HS-5 (cell line): ENCODE measurements at places on chromosomes 5 and 9.

- DNase-seq: no peak
Observed at GRCh38 chr9:114452219-114453165, 52.8 kb downstream of the WHRN start.

- DNase-seq: no peak
Observed at GRCh38 chr5:131266370-131267060, 2.7 kb downstream of the CDC42SE2 start.

DNA sequence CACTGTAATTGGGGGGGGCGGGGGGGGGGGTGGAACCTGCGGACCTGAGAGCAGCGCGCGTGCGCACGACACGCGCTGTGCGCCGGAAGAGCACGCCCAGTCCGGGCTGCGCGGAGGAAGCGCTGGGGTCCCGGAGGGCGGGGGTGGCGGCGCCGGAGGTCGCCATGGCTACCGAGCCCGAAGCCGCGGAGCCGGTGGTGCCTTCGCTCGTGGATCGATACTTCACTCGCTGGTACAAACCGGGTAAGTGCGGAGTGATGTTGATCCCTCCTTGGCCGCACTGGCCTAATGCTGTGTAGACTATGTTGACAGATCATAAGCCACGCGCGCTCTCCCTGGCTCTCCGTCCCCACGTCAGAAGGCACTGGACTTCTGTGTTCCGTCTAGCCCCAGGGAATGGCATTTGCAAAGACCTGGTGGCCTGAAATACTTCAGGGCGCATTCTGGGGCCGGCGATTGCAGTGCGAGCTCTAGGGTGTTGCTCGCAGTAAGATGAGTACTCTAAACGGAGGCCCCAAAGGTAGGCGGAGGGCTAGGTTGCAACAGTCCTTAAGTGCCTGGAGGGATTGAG, at the start of gene ABITRAM:
Gene ABITRAM, plus strand, starts transcription at position 78 of the 571 bp plus-strand sequence. Its CDS starts 87 bp downstream, at position 165.
- peak; percentile 45 for DNase-seq

- DNase-seq: peak; percentile 83
Observed at GRCh38 chr9:99445371-99445891, 223.3 kb downstream of the SEC61B start.

GRCh38 chr9:15244001-15244441, 63.0 kb downstream of the TTC39B start:
- no peak for DNase-seq

GRCh38 chr5:119309326-119309725, 46.5 kb upstream of the TNFAIP8 start:
- no peak for DNase-seq

DNA sequence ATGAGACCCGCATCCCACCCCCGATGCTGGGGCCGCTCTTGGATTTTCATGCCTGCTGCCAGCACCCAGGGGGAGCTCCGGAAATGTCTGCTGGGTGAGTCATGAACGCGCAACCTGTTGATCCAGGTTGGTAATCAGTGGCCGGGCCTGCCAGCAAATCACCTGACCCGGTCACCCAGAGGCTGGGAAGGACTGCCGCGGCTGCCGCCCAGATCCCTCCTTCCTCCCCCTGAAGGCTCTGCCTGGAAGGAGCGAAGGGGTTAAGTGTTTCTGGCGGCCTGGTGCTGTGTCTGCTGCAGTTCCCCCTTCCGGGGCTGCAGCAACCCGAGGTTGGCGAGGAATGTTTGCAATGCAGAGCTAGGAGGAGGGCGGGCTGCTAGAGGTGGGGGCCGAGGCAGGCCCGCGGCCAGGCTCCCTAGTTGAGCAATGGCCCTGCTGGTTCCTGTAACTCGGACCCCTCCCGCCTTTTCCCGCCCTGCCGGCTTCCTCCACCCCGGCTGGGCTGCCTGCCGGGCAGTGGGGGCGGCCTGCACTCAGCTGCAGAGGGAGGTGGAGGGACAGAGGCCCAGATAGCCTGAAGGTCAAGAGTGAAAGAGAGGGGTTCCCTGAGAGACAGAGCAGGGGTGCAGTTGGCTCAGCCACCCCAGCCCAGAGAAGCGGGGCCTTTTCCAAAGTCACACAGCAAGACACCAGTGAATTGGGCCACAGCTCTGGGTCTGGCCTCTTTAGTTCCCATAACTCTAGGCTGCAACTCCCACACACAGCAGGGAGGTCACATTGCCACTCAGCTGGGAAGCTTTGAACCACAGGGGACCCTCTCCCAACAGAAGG, 156.3 kb upstream of the IER5L start:
- peak; percentile 71 for DNase-seq

DNA sequence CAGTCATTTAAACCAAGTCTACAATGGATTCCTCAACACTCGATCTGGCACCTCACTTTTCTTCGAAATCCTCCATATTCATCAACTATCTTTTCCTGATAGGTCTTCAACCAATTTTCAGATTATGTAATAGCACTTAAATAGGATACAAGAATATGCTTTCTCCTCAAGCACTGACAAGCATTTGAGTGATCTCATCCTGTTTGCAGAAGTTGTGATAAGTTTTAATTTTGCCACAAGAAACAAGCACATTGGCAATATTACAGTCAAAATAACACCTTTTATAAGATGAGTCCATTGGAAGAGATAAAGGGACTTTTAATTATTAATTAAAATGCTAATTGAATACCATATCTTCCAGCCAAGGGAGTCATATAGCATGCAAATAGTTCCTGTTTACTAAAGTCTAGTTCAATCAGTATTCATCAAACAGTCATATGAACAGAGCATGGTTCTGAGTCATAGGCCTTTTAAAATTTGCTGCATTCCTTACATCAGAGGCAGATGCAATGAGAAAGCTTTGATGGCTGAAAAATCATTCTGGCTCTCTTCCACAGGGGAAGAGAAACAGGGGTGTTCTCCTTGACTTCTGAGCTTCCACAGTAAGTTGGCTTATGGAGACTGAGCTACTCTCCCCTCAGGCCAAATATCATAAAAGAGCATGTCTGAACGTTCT, 32.7 kb upstream of the ZCCHC9 start:
- DNase-seq: peak; percentile 68

- no peak for DNase-seq
Observed at GRCh38 chr5:7659420-7659819, 191.5 kb downstream of the CFAP90 start.

DNA sequence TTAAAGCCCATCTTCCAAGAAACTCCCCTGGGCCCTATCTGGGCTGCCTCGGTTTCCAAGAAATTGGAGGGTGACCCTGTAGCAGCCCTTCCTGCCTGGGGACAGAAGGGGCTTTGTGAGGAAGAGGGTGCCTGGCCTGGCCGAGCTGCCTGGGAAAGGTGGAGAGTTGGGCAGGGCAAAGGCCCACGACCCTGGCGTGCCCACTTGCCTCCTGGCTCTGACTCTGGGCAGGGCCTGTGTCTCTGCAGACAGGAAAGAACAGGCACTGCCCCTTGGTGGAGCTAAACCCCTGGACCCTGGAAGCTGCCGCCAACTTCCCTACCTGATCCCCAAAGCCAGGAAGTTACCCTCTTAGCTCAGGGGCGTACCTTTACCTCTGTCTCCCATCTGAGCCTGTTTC, 149.3 kb downstream of the RGS3 start:
- no peak for DNase-seq

DNA sequence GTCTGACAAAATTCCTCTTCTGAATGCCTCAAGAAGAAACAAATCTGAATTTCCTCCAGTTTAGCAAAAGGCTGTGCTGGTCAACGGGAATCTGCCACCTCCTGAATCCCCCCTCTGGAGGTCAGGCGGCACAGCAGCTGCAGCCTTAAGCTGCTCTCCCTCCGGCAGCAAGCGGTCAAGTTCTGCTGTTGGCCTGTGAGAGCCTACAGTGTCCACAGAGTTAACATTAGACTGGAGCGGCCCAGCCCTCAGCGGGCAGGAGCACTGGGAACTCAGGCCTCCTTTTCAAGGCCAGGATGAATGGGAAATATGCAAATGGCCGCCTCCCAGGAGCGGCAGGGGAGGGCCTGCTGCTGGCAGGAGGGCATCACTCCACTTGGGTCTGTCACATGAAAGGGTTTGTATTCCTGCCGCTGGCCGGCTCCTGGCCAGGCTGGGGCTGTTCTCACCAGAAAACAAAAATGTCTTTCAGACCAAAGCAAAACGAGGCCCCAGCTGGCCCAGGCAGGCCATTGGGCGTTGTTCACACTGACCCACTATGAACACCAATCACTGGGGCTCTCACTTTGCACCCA, 8.2 kb downstream of the ACSL6 start:
- no peak for DNase-seq

DNA sequence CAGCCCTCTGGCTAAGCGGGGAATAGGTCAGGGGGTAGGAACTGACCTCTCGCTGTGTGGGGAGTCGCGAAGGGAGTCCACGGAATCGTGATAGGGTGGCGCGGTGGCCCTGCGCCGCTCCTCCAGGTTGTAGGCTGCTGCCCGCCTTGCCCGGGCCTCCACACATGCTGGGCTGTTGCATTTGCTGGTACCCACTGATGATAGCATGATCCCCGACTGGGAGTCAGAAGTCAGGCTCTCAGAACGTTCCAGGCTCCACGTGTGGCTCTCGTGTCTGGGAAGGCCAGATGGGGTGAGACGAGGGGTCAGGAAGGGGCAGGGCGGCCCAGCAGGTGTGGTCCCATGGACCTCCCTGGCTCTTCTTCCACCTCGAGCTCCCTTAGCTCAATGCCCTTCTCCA, 56.0 kb downstream of the PSD2 start:
- DNase-seq: no peak

DNA sequence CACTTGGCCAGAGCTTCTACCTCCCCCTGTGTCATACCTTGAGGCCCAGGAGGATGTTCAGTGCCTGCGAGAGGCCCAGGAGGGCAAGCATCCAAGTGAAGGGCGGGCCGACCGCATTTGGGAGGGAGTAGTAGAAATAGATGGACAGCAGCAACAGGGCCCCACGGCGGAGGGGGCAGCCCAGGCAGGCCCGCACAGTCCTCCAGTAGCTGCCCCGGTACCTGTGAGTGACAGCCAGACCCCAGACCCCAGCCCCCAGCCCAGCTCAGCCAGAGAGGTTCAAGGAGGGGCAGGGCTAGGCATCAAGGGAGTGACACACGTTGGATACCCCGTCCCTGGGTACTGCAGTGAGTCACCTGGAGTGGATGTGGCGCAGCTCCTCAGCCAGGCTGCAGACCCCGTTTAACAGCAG, 1.4 kb downstream of the STING1 start:
- no peak for DNase-seq

GRCh38 chr9:18829873-18830272, 203.1 kb downstream of the SAXO1 start:
- DNase-seq: no peak

DNA sequence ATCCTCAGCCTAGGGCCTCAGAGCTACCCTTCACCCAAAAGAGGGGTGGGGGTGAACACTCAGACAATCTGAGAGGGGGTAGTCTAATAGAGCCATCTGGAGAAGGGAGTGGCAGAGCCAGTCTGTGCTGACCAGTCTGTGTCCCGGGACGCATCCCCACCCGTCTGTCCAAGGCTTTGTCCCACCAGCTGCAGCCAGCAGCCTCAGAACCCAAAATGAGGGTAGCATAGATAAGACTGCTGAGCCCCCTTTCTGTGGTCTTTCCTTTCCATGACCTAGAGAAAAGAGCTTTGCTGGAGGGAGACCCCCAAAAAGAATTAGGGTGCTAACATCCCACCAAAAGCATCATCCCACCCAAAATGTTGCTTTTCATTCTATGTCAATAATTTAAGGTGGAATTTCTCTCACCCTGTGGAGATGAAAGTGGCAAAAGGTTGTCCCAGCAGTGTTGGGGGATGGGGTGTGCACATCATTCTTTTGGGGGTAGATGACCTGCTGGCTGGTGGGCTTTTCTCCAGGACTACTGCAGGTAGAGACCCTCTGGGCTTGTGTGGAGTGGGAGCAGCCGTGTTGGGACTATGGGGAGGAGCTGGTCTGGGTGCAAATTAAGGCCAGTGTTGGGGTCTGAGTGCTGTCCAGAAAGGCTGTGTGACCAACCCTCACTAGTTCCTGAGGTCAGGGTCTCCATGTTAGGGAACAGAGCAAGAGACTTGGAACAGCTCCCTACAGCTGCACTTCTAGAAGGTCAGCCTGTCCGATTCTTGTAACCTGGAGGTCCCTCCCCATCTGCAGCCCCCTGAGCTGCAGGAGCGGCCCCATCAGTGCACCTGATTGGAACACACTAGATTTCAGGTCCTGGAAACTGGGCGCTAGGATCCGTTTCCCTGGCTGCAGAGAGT, 19.9 kb downstream of the URM1 start:
- no peak for DNase-seq

GRCh38 chr9:35691757-35692301, 2.1 kb upstream of the TPM2 start:
- no peak for DNase-seq

GRCh38 chr5:94308442-94308841, 310.0 kb downstream of the KIAA0825 start:
- DNase-seq: no peak

GRCh38 chr9:115285836-115286235, 167.9 kb upstream of the TNC start:
- DNase-seq: no peak

DNA sequence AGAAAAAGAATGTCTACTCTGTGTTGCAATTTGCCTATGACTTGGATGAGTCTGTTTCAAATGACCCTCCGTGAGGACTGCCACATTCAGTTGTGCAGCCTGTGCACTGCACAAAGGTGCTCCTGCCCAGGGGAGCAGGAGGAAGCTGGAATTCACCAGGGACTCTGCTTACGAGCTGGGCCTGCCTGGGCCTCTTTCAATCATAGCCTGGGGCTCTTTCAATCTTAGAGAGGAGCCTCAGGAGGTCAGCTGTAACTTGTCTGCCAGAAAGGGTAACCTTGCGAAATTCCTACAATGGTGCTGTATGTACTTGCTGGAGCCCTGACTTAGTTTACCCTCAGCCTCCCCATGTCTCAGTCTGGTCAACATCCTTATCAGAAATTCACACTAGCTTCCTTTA, 8.4 kb upstream of the SFXN1 start:
- DNase-seq: no peak

GRCh38 chr9:4297151-4297785, 2.6 kb downstream of the GLIS3 start:
- DNase-seq: peak; percentile 81

- DNase-seq: no peak
Observed at GRCh38 chr9:73426269-73426668, 274.6 kb downstream of the ANXA1 start.

DNA sequence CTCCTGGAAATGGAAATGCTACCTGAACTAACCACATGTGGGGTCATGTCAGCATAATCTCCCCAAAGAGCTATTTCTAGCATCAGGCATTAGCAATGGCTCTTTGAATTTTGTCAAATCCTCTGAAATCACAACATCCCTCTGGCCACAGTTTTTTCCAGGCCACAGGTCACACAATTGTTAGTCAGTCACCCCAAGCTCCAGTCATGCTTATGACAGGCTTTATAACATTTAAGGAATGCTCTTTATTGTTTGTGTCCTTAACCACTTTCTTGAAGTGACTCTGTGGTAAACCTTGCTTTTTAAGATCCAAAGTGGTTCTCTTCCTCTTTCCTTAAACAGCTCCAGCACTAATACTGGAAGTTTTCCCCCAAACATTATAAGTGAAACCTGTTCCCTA, 169.2 kb upstream of the HMHB1 start:
- no peak for DNase-seq

DNA sequence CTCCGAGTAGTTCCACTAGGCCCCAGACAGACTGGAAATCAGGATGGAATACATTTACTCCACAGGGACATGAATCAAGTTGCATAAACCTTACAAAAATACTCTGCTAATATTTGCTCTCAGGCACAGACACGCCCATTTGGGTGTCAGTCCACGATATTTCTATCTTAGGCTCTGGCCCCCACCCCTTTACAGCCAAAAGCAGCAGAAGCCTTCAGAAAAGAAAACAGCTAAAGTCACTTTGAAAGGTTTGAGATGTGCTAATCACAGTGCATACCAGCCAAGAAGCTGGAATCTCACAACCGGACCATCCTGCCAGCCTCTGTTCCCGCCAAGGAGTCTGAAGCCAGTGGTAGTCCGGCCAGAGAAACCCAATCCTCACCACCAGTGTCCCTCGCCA, 22.6 kb downstream of the PTPN3 start:
- DNase-seq: no peak
